GM23338 (cell line): ENCODE measurements at places on chromosomes 7 and 10. TPM values are rescaled to one million over a fixed set of nuclear protein-coding genes. Genes with fewer than 3 reads are reported as not detected.

The ADIRF gene
- total RNA-seq, result not detected in 2 replicates

The POU6F2 gene
- total RNA-seq, result 5.0 and 7.2 TPM in 2 replicates

The DNAJC30 gene
- total RNA-seq, result 1.3 and 2.8 TPM in 2 replicates

The FKBP9 gene
- 13.0 and 15.8 TPM in 2 replicates for total RNA-seq

The TFAM gene
- 47.7 and 54.2 TPM in 2 replicates for total RNA-seq

The LYZL1 gene
- total RNA-seq, result not detected in 2 replicates

The ZNF467 gene
- total RNA-seq, result 0.10 and 0.19 TPM in 2 replicates

The CDHR1 gene
- 6.6 and 6.7 TPM in 2 replicates for total RNA-seq

The BAMBI gene
- 37.5 and 39.5 TPM in 2 replicates for total RNA-seq

The KIAA1549 gene
- total RNA-seq, result 11.6 and 13.5 TPM in 2 replicates

The TASOR2 gene
- 62.9 and 110 TPM in 2 replicates for total RNA-seq

The DKK1 gene
- not detected in 2 replicates for total RNA-seq

The RARRES2 gene
- total RNA-seq, result 164 and 169 TPM in 2 replicates

The RPEL1 gene
- total RNA-seq, result not detected in 2 replicates
